ENCODE measurements at places on chromosomes 5 and 9. TPM values are rescaled to one million over a fixed set of nuclear protein-coding genes. Genes with fewer than 3 reads are reported as not detected.

GRCh38 chr9:91418215-91418610, 5.4 kb downstream of the NFIL3 start:
- H3K27me3 ChIP-seq, result no peaks in the 10 kb centered on the region
- H3K27ac ChIP-seq, result peak overlapping the region; percentile 27
- H3K4me1 ChIP-seq, result peaks cover 81% of the 10 kb centered on the region
- H3K36me3 ChIP-seq, result peaks cover 49% of the 10 kb centered on the region
- H3K4me3 ChIP-seq, result peak overlapping the region; percentile 90

DNA sequence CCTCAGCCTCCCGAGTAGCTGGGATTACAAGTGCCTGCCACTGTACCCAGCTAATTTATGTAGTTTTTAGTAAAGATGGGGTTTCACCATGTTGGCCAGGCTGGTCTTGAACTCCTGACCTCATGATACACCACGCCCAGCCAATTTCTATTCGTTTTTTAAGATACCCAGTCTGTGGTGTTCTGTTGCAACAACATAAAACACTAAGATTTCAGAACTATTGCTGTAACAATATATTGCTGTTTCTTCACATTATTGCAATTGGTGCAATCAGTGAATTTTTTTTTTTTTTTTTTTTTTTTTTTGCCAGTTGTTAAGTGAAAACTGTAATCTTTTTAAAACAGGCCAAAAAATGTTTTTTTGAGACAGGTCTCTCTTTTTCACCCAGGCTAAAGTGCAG, 9.9 kb downstream of the SRP19 start:
- no peak for DNase-seq
- no peak overlapping the region for H3K27ac ChIP-seq
- peaks cover 60% of the 10 kb centered on the region for H3K4me1 ChIP-seq
- H3K27me3 ChIP-seq, result no peaks in the 10 kb centered on the region
- H3K4me3 ChIP-seq, result no peak overlapping the region

GRCh38 chr5:178668579-178668978, 41.7 kb upstream of the CLK4 start:
- no peak overlapping the region for H3K4me3 ChIP-seq
- H3K27ac ChIP-seq, result no peak overlapping the region
- H3K4me1 ChIP-seq, result no peaks in the 10 kb centered on the region
- no peaks in the 10 kb centered on the region for H3K27me3 ChIP-seq

GRCh38 chr5:102895234-102895633, 140.1 kb downstream of the PAM start:
- no peaks in the 10 kb centered on the region for H3K4me1 ChIP-seq
- no peaks in the 10 kb centered on the region for H3K36me3 ChIP-seq
- DNase-seq, result no peak
- H3K27me3 ChIP-seq, result no peaks in the 10 kb centered on the region
- no peak overlapping the region for H3K27ac ChIP-seq
- H3K4me3 ChIP-seq, result no peak overlapping the region

DNA sequence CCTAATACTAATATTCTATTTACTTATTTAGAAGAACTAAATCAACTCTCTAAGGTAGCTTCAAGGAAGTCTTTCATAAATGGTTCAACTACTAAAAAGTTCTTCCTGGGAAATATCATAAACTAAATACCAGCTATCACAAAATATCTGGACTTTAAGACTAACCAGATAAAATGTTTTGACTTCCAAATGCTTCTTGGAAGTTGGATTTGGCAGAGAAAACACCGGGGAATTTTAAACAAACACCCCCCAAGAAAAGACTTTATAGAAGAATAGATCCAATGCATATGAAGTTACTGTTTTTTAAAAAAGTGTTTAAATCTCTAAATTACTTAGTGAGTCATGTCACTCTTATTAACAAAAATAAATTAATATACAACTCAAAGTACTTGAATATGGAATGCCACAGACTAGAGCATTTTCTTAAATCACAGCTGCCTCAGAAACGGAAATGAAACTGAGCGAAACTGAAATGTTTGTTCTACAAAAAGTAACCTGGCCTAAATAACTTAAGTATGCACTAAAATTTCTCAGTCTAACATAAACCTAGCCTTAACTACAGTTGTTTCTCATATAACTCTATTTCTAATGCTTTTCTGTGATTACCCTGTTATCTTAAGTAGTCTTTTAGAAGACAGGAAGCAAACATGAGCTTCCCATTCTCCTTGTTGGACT, 6.8 kb downstream of the ABCA1 start:
- DNase-seq, result no peak
- H3K27me3 ChIP-seq, result peaks cover 9% of the 10 kb centered on the region
- H3K4me3 ChIP-seq, result no peak overlapping the region
- peaks cover 2% of the 10 kb centered on the region for H3K36me3 ChIP-seq

- H3K27ac ChIP-seq, result no peak overlapping the region
- no peaks in the 10 kb centered on the region for H3K4me1 ChIP-seq
- DNase-seq, result no peak
- H3K4me3 ChIP-seq, result no peak overlapping the region
Observed at GRCh38 chr9:87406543-87407166, 91.0 kb upstream of the DAPK1 start.

DNA sequence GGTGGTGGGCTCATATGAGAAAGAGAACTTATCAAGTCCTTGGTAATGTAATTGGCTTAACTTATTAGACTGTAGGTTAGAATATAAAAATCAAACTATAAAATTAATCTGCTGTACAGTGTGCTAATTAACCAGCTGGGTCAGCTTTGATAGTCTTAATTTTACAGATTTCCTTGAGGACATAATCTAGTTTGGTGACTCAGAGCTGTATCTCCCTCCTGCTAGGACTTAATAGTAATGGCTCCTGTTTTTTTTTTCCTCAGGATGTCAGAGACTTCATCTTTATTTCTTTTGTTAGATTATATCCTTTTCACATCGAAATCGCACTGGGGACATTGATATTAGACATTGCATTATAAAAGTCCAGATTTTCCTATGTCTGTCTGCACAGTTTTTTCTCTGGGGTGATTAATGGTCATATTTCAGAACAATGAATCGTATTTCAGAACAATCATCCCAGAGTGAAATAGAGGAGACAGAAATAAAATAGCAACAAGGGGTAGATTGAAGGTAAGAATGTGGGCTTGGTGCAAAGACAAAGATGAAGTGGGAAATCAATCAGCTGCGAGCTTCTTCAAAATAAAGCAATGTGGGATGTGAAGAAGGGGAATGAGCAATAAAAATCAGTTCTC, 346.4 kb upstream of the RIOK2 start:
- DNase-seq, result no peak
- H3K36me3 ChIP-seq, result no peaks in the 10 kb centered on the region
- H3K4me1 ChIP-seq, result no peaks in the 10 kb centered on the region
- H3K4me3 ChIP-seq, result no peak overlapping the region
- H3K27me3 ChIP-seq, result no peaks in the 10 kb centered on the region

GRCh38 chr9:21381448-21382339, 3.5 kb downstream of the IFNA2 start:
- H3K27ac ChIP-seq, result no peak overlapping the region
- peaks cover 43% of the 10 kb centered on the region for H3K27me3 ChIP-seq
- no peaks in the 10 kb centered on the region for H3K36me3 ChIP-seq
- H3K4me3 ChIP-seq, result peak overlapping the region; percentile 3
- H3K4me1 ChIP-seq, result peaks cover 18% of the 10 kb centered on the region
- peak; percentile 6 for DNase-seq

- H3K36me3 ChIP-seq, result no peaks in the 10 kb centered on the region
- H3K4me3 ChIP-seq, result no peak overlapping the region
- H3K27me3 ChIP-seq, result no peaks in the 10 kb centered on the region
- no peaks in the 10 kb centered on the region for H3K4me1 ChIP-seq
- DNase-seq, result no peak
- no peak overlapping the region for H3K27ac ChIP-seq
Observed at GRCh38 chr9:10235376-10235775, 377.4 kb downstream of the PTPRD start.

The TEX48 gene
- 1.0 TPM for total RNA-seq

DNA sequence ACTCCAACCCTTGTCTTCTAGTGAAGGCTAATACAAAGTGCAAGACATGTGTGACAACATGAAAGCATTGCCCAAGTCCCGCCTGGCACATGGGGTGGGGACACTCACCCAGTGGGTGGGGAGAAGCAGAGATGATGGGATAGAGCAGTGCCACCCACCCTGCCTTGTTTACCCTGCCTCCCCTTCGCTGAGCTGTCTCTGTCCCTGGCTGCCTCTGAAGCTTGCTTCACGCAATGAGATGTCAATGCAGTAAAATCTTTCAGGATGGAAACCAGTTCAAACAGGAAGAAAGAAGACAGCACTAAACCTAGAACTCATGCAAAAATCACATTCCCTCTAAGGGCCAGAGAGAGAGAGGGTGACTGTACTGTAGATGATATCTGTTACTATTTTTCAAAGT, 148.0 kb downstream of the INSYN2B start:
- no peak for DNase-seq
- H3K4me3 ChIP-seq, result no peak overlapping the region
- no peaks in the 10 kb centered on the region for H3K27me3 ChIP-seq
- peak overlapping the region; percentile 62 for H3K27ac ChIP-seq

DNA sequence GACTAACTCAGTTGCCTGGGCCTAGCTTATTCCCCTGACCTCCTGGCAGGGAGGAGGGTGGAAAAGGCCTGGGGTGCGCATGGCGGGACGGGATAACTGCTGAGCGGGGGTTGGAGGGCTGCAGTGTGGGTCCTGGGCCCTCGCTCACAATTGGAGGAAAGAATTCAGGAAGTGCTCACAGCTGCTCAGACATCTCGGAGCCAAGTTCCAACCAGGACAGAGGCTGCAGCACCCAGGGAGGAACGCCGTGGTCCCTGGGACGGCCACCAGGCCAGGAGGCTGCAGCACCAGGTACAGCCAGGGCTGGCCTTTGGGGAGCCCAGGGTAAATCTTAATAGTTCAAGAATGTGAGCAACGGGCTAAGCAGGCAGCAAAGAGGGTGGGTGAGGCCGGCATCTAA, at the start of gene SPAAR:
Gene SPAAR, plus strand, starts transcription at position 217 of the 400 bp plus-strand sequence. CDS start 974 bp downstream, outside the sequence.
- DNase-seq, result no peak
- no peaks in the 10 kb centered on the region for H3K36me3 ChIP-seq
- peaks cover 32% of the 10 kb centered on the region for H3K4me1 ChIP-seq
- H3K4me3 ChIP-seq, result no peak within 1 kb of the TSS

The LTC4S gene
- 1.7 TPM for total RNA-seq

The CA9 gene
- not detected for total RNA-seq

The SHC3 gene
- not detected for total RNA-seq

- peaks cover 5% of the 10 kb centered on the region for H3K27me3 ChIP-seq
- DNase-seq, result peak; percentile 60
- H3K36me3 ChIP-seq, result peaks cover 3% of the 10 kb centered on the region
- peak overlapping the region; percentile 58 for H3K27ac ChIP-seq
Observed at GRCh38 chr5:134526483-134527155, 1.1 kb downstream of the JADE2 start.

- H3K27me3 ChIP-seq, result no peaks in the 10 kb centered on the region
- peaks cover 45% of the 10 kb centered on the region for H3K4me1 ChIP-seq
- H3K27ac ChIP-seq, result no peak overlapping the region
- DNase-seq, result no peak
Observed at GRCh38 chr9:78300209-78300608, 3.3 kb downstream of the PSAT1 start.

The PCDHB10 gene
- not detected for total RNA-seq

- no peaks in the 10 kb centered on the region for H3K27me3 ChIP-seq
- H3K4me3 ChIP-seq, result peak overlapping the region; percentile 88
- H3K36me3 ChIP-seq, result peaks cover 8% of the 10 kb centered on the region
- peaks cover 46% of the 10 kb centered on the region for H3K4me1 ChIP-seq
- peak overlapping the region; percentile 75 for H3K27ac ChIP-seq
- peak; percentile 28 for DNase-seq
Observed at GRCh38 chr9:36486933-36487481, 85.7 kb upstream of the MELK start.

- H3K4me3 ChIP-seq, result no peak overlapping the region
- H3K4me1 ChIP-seq, result no peaks in the 10 kb centered on the region
- H3K36me3 ChIP-seq, result no peaks in the 10 kb centered on the region
- no peak overlapping the region for H3K27ac ChIP-seq
- no peak for DNase-seq
Observed at GRCh38 chr9:122780026-122780425, 8.7 kb upstream of the OR5C1 start.

DNA sequence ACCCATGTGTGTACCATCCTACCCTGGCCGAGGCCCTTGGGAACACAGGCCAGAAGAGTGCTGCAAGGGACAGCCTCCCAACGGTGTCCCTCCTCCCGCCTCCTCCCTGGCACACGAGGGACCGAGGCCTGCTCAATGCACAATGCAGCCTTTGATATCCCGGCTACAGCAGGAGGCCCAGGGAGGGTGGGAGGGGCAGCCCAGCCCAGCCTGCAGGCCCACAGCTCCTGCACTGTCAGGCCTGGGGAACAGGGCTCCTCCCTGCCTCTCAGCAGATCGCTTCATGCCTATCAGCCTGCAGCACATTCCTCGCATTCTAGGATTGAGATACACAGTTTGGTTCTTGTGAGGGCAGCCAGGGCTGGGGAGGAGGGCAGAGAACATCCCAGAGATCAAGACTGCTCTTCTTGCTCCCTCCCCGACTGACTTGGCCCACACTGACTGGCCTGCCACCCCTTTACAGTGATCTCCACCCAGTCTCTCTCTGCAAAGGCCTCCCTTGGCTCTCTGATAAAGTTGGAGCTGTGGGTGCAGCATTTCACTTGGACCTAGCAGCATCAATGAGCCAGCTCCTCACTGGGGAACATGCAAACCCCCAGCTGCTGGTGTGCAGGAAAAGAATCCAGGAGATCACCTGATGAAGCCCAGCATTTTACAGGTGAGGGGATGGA, at the start of gene SH3TC2:
Gene SH3TC2, minus strand, starts transcription at position 46 of the 671 bp plus-strand sequence. Its CDS starts 40 bp downstream, at position 6.
- DNase-seq, result no peak
- no peak within 1 kb of the TSS for H3K27ac ChIP-seq
- H3K4me3 ChIP-seq, result no peak within 1 kb of the TSS
- no peaks in the 10 kb centered on the region for H3K36me3 ChIP-seq
- H3K4me1 ChIP-seq, result no peaks in the 10 kb centered on the region

The TRIM7 gene
- total RNA-seq, result 1.5 TPM

DNA sequence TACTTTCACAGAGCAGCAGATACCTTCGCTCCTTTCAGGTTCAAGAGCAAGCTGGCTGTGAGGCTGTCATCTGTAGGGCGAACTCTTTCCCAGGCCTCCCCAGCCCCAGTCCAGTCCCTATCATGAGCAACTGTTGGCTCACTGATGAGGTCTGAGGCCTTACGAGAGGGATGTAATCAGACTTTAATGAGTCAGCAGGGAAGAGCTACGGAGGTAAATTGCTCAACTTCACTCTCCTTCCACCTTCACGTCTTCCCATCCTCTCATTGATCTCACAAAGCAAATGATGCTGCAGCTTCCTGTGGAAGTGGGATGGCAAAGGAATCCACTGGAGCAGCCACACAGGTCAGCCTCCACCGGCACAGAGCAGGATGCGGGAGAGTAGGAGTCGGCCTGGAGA, 130.7 kb upstream of the TBCA start:
- no peaks in the 10 kb centered on the region for H3K36me3 ChIP-seq
- H3K4me1 ChIP-seq, result no peaks in the 10 kb centered on the region
- no peak for DNase-seq
- no peak overlapping the region for H3K4me3 ChIP-seq
- H3K27me3 ChIP-seq, result peaks cover 7% of the 10 kb centered on the region

GRCh38 chr9:127424676-127424999, 456 bp downstream of the ZNF79 start:
- peak overlapping the region; percentile 99 for H3K4me3 ChIP-seq
- H3K4me1 ChIP-seq, result peaks cover 59% of the 10 kb centered on the region
- peaks cover 31% of the 10 kb centered on the region for H3K36me3 ChIP-seq
- peak; percentile 11 for DNase-seq
- H3K27ac ChIP-seq, result peak overlapping the region; percentile 97

Measured in activated T-helper 1 cell treated with anti-CD3 and anti-CD28 coated beads, Interleukin-12 subunit alpha, Interleukin-12 subunit beta, Interleukin-2, Interleukin-4 antibody, amounts not matched to agents 30 ng/mL and 10 ng/mL and 1 ng/mL, durations not matched to agents 14 hours and 24 hours and 36 hours (primary cell).